ENCODE measurements at places on chromosomes 11 and 22.

GRCh38 chr11:60840470-60841430 is 1.2 kb upstream of the CCDC86 start:
- no peak for DNase-seq

DNA sequence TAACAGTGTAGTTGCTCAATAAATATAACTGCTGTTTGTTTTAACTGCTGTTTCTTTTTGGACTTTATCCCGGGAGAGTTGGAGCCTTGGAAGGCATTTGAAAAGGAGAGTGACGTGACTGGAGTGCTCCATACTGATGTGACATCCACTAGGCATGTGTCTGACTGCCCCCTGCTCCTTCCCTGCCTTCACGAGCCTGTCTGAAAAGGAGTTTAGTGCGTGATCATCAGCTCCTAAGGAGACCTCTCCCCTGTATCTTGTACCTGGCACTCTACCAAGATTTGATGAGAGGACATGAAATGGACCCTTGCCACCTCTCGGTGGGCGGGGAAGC is 22.9 kb downstream of the ZBTB16 start:
- DNase-seq = no peak

- no peak for DNase-seq
Observed at GRCh38 chr11:122933416-122933815, 48.2 kb downstream of the BSX start.

DNA sequence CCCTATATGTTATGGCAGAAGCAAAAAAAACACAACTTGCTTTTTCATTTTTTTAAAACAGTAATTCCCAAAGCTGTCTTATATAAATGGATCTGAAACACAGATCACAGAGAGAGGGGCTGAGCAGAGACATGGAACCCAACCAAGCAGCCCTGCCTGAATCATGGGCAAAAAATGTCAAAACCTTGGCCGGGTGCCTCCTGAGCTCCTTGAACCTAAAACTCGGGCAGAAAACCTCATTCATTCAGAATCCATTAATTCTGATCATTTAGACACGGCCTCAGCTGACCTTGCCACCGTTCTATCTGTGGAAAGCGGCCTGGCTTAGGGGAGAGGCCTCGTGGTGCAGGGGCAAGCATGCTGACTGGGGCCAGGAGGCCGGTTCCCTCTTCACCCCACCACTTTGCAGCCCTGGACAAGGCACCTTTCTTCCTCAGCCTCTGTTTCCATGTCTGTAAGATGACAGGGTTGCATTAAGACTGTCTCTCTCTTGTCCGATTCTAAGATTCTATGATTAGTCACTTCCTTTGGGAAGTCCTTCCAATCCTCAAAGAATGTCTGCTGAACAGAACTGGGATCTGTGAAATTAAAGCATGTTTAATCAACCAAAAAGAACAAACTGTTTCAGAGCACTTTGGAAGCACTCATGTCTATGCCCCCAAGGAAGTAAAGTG is 26.0 kb downstream of the TENM4 start:
- no peak for DNase-seq

GRCh38 chr11:22957786-22958185 is 97.5 kb upstream of the CCDC179 start:
- DNase-seq = no peak

DNA sequence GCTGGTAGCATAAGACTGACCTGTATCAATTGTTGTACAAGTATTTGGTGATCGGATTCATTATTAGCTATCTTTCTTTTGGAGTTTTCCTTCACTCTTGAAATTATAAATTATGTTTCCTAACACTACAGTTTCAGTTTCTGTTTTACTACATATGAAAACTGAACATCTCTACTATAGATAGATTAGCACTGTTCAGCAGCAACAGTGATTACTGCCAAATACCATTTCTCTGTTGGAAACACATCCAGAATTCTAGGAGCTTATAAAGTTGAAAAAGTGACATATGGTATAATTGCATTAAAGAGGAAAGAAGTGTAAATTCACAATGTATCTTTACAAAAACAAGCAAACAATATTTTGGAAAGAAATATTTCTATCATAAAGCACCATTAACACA is 118.5 kb upstream of the GRIA4 start:
- DNase-seq = no peak

DNA sequence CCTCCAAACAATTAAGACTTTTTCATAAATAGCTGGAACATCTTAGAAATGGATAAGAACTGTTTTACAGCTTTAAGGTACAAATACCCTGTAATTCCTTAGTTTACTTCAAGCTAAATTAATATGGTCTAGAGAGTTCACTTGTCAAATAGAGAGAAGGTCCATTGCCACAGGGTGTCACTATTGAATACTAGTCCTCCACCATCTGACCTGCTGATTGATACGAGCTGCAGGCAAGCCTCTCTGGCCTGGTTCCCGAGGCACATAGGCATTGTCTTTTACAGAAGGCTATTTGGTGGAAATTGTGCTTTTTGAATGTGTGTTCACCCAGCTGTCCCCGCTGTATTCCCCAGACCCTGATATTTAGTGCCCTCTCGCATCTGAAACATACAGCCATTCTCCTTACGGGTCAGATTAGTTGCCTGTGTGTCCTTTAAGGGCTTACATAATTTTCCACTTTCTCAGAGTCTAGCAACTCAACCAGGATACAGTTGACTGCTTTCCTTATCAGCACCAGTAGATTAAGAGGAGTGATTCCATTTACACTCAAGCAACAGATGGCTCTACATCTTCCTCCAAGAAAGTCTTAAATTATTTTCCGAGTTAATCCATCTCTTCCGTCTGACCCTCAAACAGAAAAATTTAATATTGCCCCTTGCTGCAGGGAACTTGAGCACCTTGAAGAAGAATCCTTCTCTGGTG is 788.8 kb upstream of the FAT3 start:
- DNase-seq = no peak

DNA sequence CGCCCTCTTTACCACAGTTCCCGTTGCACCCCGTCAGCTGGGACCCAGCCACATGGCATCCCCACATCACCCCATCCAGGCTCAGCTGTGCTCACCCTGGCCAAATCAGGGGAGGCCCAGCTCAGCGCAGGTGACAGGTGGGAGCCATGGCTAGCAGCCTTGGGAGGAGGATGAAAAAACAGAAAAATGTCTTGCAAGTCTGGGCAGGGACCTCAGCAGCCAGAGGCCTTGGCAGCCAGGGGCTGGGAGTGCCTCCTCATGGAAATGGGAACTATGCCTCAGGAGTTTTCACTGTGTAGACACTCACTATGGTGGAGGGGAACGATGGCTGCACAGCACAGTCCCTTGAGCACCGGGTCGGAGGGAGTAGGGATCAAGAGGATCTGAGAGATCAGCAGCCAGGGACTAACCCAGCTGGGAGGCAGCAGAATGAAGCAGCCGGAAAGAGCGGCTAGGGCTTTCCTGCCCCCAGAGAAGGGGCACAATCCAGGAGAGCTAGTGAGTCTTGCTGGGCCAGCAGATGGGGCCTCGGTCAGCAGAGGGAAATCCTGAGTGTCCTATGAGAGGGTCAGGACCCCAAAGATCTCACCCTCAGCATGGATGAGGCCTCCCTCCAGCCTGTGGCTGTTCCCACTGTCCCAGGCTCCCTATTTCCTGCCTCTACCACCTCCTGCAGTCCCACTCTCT is 6.2 kb upstream of the FTH1 start:
- DNase-seq = no peak

- peak; percentile 40 for DNase-seq
Observed at GRCh38 chr22:38214302-38215056, 12.7 kb downstream of the MAFF start.

- no peak for DNase-seq
Observed at GRCh38 chr11:132037467-132037862, 667.0 kb downstream of the NTM start.

DNA sequence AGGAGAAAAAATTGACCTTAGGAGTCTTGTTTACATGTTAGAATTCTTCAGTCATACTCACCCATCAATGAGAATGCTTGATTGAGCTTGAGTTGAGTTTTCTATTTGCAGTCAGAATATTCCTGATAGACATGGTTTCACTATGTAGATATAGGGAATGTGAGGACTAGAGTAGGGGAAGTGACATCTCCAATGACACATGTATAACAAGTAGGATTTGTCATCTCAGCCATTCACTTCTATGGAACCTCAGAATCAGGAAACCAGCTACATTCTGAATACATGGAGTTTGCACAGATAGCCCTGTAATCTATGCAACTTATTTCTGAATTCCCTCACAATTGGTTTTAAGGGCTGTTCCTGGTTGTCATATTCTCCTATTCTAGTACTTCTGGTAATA is 20.1 kb upstream of the OR9Q1 start:
- DNase-seq = no peak

GRCh38 chr11:27976262-27976661 is 131.7 kb downstream of the KIF18A start:
- DNase-seq = no peak

DNA sequence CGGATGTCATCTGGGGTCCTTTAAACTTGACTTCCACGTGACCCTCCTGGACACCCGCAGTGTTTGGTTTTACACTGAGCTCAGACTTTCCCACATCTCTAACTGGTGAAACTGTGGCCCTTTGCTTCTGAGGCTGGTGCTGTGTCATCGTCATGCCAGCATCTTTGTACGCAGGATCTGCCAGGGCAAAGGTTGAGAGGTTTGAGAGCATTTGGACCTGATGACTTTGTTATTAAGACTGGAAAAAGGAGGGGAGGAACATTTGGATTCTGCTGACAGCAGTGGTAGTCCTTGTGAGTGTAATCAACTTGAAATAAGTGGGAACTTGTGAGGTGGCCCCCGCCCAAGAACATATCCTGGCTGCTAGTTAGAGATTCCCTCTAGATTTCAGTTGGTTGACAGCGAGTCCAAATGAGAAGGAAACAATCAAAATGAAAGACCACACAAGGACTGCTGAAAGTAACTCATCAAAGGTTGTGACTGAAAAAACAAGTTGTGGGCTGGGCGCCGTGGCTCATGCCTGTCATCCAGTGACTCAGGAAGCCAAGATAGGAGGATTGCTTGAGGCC is 102.5 kb downstream of the KIAA1671 start:
- no peak for DNase-seq

GRCh38 chr11:62726915-62727164 is 417 bp downstream of the HNRNPUL2 start:
- DNase-seq = no peak

GRCh38 chr11:58316142-58316541 is 42.7 kb downstream of the OR5B17 start:
- DNase-seq = no peak

- no peak for DNase-seq
Observed at GRCh38 chr11:124090996-124091395, 24.3 kb upstream of the VWA5A start.

- no peak for DNase-seq
Observed at GRCh38 chr11:120565466-120566155, 54.1 kb downstream of the GRIK4 start.

DNA sequence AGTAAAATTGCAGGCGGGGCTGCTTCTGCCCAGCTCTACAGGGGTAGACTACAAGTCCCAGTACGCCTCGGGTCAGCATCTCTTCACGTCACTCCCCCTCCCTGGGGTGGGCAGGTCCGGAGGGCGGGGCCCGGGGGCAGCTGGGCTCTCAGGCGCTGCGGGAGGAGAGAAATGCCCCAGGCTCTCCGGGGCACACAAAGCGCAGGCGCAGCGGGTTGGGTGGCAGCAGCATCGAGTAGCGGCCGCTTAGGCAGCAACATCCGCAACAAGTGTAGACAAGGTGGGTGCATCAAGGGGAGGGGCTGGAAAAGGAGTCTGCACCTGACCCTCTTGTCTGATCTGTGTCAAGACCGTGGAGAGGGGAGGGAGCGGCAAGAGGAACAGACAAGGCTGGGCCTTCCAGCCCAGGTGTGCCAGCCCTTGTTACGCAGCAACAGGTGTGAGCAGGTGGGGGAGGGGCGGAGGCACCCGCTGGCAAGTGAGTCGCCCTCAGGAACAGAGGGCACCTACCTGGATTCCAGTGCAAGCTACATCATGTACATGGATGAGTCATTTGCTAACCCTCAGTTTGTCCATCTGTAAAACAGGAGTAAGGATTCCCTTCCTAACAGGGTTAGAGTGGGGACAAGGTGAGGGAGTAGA is 1.2 kb downstream of the PLEKHB1 start:
- peak; percentile 88 for DNase-seq

DNA sequence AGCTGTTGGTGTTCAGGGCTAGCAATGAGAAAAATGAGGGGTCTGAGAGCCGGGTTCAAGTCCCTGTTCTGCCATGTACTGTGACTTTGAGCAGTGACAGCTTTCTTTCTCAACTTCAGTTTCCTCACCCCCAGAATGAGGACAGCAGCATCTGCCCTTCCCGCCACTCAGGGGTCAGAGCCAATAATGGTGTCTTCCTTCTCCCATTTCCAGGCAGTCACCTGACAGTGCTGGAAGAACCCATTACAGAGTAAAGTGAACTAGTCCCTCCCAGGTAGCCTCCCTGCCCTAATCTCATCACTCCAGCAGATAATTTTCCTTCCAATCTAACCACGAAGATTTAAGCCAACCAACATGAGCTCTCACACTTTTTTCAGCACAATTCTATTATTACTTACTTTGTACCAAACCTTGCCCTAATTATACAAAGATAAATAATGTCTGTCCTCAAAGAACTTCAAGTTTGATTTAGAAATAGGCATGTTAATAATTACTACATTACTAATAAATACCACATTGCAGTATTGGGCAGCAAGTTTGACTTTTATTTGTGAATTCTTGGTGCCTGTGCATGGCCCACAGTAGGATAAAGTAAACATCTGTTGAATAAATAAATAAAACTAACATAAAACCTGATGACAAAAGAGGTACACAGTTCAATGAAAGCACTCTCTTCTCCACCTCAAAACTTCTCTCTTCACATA is 61.0 kb downstream of the SERGEF start:
- DNase-seq = no peak

- DNase-seq = no peak
Observed at GRCh38 chr22:40363059-40363458, 7.3 kb upstream of the SGSM3 start.

GRCh38 chr11:40924915-40925314 is 534.5 kb downstream of the LRRC4C start:
- DNase-seq = no peak

GRCh38 chr22:50193621-50194020 is 7.2 kb upstream of the SELENOO start:
- no peak for DNase-seq

DNA sequence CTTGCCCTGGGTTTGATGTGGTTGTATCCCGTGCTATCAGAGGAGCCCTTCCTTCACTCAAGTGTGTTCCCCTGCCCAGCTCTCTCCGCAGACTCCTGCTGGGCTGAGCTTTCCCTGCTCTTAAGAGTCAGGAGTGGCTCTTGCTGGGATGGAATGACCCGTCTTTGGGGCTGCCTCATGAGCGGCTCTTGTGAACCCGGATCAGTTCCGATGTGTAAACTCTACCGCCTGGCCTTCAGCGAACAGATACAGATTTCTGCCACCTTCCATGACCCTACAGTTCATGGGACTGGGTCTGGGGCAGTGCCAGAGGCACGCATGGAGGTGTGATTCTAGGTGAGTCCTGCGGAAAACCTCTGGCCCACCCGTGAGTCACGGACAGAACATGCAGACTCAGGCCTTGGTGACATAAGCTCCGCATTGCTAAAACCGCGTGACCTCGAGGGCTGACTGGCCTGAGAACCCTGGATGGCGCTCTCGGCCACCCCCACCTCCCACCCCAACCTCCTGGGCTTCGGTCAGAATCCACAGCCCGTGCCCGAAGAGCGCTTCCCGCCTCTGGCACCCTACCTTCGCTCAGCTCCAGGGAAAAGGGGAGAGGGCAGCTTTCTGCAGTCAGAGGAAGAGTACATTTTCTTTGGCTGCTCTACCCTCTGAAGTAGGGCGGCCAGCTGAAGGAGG is 1.3 kb upstream of the ZBTB16 start:
- no peak for DNase-seq

All from stimulated activated CD8-positive, alpha-beta memory T cell treated with anti-CD3 and anti-CD28 coated beads, Interleukin-4, amount 100 ng/mL, for 4 hours (primary cell).